ENCODE measurements at places on chromosomes 5 and 9.

DNA sequence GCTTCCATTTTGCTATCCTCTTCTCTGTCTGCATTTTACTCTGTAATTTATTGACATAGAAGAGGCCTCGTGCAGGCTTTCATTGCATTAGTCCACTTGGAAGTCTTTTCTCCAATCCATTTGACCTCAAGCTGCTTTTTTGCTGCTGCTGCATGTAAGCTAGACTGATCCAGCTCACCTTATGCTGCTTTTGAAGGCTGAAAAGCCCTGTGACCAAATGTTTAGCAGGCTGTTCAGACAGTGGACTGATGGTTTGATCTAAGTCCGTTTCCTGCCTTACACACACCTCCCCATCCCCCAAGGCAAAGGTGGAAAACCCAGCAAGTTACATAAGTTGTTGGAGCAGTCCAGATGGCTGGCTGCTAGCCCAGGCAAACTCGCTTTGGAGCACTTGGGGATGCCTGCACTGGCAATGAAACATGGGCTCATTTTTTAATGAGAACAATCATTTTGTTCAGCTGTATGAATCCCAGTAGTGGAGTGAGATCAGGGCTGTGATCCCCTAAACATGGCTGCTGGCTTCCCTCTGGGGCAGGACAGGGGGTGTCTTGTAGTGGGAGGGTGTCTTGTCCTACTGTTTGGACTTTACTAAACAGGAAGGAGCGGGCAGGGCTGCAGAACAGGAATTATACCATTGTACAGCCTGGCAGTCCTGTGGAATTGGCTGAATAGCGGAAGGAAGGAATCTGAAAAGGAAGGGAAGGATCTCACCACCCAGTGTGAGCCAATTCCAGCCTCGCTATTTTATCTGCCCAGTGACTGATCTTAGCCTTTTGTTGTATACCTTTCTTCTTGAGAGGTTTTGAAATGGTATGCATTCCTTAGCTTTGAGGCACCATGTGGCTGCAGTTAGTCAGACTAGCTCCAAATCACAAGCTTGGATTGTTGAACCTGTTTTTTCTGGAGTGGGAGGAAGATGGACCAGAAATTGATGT is 212.0 kb downstream of the ARHGAP26 start:
- peak; percentile 79 for DNase-seq

DNA sequence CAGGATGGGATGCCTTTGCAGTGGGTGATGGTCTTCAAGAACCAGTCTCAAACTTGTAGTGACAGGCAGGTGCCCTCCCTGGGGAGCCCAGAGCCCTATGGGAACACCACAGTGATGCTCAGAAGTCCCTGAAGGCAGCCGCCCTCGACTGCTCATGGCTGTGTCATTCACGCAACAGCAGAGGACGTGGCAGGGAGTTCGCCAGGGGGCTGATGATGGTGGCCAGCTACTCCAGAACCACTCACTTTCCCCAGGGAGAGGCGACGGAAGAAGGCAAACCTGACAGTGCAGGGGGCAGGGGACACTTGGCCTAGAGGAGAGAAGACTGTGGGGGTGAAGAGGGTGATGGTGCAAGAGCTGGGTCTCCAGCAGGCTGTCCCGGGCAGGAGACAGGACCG is 4.0 kb downstream of the IL13 start:
- DNase-seq = no peak

GRCh38 chr5:1410156-1411014 is 34.9 kb downstream of the SLC6A3 start:
- no peak for DNase-seq

GRCh38 chr5:148179234-148179824 is 11.0 kb downstream of the SPINK14 start:
- peak; percentile 69 for DNase-seq

DNA sequence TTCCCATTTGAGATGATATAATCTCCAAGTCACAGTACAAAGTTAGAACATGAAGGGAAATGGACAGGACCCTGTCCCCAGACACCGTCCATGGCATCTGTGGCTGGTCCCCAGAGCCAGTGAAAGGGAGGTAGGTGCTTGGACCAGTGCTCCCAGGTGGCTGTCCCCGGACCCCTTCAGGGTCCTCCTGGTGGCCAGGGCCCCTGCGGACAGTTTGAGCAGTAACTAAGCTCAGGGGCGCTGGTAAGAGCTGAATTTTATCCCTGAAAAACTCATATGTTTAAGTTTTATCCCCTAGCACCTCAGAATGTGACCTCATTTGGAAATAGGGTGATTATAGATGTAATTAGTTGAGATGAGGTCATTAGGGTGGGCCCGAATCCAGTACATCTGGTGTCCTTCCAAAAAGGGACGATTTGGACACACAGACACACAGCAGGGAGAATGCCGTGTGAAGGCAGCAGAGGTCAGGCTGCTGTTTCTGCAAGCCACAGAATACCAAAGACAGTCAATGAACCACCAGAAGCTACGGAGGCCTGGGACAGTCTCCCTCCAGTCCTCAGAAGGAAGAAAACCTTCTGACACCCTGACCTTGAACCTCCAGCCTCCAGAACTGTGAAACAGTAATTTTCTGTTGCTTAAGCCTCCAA is 185.0 kb downstream of the ATPSCKMT start:
- no peak for DNase-seq

DNA sequence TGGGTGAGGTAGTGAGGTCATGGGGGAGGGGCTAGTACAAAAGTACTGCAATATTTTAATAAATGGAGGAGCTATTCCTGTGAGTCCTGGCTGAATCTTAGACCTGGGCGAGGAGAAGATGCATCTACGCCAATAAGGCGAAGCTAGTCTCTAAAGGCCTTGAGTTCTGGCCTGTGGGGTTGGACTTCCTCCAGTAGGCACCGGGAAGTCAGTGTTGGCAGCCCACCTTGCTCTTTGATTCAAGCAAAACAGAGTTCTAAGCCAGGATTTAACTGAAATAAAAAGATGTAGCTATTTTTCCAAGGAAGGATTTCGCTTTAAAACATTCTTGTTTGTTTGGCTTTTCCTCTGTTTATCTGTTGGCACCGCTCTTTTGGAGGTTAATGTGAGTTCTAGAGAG is 244.6 kb downstream of the KIF4B start:
- no peak for DNase-seq

DNA sequence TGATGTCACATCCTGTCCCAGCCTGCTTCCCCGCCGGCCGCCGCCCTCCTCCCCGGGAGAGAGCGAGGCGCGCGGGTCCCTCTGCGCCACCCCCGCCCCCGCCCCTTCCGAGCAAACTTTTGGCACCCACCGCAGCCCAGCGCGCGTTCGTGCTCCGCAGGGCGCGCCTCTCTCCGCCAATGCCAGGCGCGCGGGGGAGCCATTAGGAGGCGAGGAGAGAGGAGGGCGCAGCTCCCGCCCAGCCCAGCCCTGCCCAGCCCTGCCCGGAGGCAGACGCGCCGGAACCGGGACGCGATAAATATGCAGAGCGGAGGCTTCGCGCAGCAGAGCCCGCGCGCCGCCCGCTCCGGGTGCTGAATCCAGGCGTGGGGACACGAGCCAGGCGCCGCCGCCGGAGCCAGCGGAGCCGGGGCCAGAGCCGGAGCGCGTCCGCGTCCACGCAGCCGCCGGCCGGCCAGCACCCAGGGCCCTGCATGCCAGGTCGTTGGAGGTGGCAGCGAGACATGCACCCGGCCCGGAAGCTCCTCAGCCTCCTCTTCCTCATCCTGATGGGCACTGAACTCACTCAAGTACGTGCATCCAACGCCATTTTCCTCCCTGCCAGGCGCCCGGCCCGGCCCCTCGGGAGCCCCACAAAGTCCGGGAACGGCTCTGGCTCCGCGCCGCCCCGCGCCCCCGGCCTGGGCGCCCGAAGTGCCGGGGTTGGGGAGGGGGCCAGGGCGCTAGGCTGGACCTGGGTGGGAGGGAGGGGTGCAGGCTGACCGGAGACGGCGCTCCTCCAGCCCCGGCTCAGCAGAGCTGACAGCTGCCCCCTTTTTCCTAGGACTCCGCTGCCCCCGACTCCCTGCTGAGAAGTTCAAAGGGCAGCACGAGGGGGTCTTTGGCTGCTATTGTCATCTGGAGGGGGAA is 12.0 kb upstream of the OLFM1 start:
- DNase-seq = no peak

GRCh38 chr9:80066931-80067330 is 495.2 kb downstream of the TLE4 start:
- DNase-seq = no peak

GRCh38 chr5:87120518-87121303 is 147.0 kb upstream of the RASA1 start:
- DNase-seq = peak; percentile 95

GRCh38 chr9:27673641-27674040 is 100.4 kb upstream of the C9orf72 start:
- no peak for DNase-seq

GRCh38 chr5:348726-349125 is 27.2 kb downstream of the AHRR start:
- no peak for DNase-seq

- DNase-seq = no peak
Observed at GRCh38 chr9:105144841-105145240, 99.6 kb upstream of the SLC44A1 start.

DNA sequence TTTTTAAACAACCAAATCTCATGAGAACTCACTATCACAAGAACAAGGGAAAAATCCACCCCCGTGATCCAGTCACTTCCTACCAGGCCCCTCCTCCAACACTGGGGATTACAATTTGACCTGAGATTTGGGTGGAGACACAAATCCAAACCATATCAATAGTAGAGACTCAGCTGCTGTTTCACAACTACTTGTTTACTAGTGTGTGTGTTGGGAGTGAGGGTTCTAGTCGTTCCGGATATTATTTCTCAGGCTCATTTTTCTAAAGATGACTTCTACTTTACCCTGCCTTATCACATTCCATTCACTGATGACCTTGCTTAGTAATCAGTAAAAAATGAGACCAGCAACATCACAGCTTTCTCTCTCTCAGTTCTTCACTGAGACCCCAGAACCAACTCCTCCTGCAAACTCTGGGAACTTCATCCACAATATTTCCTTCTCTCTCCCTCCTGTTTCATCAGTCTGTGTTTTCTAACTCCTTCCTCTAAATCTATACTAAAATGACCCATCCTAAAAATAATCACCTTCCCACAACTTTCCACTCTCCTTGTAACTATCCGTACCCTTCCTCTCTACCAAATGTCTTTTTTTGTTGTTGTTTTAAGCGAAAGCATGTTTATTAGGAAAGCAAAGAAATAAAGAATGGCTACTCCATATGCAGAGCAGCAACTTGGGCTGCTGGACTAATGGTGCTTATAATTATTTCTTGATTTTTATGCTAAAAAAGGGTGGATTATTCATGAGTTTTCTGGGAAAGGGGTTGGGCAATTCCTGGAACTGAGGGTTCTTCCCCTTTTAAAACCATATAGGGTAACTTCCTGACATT is 121.5 kb upstream of the SPRY4 start:
- DNase-seq = peak; percentile 55

DNA sequence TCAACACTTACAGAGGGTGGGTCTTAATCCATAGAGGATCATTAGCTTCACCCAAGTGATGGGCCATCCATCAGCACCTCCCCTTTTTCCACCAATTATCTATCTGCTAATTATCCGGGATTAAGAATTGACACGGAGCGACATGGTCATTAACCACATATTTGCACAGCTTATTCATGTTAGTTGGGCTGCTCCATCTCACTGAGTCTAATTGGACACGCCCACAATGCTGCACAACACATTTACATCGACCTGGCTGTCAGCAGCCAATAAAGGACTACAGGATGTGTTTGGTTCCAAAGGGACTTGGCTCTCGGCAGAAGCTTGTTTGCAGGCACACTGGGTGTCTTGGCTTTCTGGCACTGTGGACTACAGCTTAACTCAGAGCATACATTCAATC is 21.6 kb downstream of the FOXE1 start:
- no peak for DNase-seq

- DNase-seq = no peak
Observed at GRCh38 chr9:22332202-22332601, 114.4 kb upstream of the DMRTA1 start.

- DNase-seq = no peak
Observed at GRCh38 chr9:128906741-128907140, 14.0 kb upstream of the PHYHD1 start.

DNA sequence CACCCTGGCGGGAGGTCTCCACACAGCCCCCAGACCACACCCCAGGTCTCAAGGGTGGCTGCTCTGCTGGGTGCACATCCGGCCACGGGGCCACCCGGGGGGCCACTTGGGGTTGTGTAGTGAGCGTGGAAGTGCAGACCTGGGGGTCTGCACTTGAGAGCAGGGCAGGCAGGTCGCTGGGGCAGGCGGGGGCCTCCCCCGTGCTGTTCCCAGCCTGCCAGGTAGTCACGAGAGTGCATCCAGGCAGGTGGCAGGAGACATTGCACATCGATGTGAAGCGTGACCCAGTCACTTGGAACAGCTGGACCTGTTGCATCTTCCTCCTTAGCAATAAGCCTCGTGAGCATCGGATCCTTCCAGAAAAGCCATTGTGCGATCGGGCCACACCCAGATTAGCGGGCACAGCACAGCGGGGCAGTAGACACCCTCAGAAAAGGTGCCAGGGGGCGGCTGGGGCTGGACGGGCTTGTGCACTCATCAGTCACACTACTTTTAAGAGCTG is 4.8 kb upstream of the ENTPD8 start:
- no peak for DNase-seq
